ENCODE measurements at places on chromosomes 12 and 14.
A peak's percentile ranks its signal among the peaks of the same experiment; 100 is the strongest.

DNA sequence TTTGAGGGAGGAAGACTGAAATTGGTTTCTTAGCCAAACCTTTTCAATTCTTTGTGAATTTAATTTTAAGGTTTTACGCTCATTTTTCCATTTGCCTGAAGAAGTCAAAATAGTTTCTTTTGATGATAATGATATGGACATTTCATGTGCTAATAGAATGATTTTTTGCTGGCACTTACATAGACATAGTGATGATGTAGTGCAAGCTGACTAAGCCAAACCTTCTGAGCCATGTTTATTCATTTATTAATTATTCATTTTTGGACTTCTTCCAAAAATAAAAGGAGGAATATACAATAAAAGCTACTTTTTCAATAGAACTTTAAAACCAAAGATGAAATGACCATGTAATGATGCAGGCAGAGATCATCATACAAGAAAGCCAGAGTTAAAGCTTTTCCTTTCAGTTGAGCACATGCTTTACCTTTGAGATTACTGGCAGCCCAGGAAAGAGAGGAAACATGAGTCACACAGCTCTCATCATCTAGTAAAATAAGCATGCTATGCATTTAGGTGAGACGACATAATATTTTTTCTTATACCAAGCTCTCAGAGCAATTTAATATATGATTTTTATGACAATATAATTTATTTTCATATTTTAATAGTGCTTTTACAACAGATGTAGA lies 24.8 kb downstream of the KCNA1 start:
- no peak for DNase-seq

DNA sequence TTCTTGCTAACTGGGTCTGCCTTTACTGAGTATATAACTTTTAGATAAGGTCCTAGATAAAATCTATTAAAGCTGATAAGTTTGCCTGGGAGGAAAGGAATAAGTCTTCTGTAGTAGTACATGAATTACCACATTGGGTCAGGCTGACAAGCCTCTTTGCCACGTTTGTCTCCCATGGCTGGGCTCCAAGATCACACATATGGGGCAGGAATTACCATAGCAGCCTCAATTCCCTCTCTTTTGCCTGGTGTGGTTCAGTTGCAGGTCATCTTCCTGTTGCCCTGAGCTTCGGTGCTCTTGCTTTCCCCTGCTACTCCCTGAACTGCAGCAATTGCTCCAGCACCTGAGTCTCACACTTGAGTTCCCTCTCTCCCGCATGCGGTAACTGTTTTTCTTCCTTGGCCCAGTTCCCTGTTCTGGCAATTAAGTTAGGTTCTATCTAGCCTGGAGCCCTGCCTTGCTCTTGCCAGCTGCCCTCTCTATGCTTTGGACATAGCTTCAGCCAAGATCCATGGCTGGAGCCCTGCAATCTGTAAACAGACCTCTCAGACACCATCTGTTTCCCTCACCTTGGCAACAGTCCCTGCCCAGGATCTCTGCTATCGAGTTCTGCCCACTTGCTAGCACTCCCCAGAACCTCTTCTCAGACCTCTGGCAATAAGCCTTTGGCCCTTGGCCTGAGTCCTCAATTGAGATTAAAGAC lies 5.8 kb upstream of the GLT8D2 start:
- DNase-seq: peak; percentile 55

- peak; percentile 5 for DNase-seq
Observed at GRCh38 chr12:117144599-117144998, 45.4 kb upstream of the TESC start.

DNA sequence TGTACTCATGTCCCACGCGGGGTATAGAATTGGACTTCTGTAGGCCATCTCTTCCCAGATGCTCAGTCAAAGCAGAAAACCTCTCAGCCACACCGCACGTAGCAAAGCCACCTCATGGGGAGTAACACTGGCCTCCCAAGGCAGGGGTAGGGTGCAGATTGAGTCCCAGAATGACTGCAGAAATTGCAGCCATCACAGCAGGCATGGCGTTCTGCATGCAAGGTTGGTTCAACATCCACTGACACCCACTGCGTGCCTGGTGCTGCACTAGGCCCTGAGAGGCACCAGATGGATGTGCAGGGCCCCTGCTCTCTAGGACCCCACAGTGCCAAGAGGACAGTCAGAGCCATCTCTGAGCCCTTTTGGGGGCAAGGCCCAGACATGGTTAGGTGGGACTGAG lies 39.9 kb downstream of the RAB35 start:
- peak; percentile 24 for DNase-seq

DNA sequence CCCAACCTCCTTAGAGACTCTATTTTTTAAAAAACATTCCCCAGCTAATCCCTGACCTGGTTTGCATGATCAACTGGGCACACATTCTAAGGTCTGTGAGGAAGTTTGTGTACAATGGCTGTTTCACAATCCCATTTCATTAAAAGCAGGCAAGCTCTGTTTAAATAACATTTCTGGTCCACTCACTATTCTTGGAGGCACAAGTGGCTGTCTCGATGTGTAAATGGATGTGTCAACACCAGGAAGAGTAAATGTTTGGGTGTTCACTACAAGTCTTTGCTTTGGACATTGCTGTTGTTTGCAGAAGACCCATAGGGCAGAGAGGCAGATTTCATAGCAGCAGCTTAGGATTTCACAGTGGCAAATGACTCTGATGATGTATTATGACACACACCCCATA lies 98.3 kb downstream of the PDZRN4 start:
- no peak for DNase-seq

- DNase-seq: no peak
Observed at GRCh38 chr14:39939023-39939422, 506.8 kb upstream of the FBXO33 start.

GRCh38 chr14:81091660-81092059 lies 129.1 kb downstream of the GTF2A1 start:
- no peak for DNase-seq

DNA sequence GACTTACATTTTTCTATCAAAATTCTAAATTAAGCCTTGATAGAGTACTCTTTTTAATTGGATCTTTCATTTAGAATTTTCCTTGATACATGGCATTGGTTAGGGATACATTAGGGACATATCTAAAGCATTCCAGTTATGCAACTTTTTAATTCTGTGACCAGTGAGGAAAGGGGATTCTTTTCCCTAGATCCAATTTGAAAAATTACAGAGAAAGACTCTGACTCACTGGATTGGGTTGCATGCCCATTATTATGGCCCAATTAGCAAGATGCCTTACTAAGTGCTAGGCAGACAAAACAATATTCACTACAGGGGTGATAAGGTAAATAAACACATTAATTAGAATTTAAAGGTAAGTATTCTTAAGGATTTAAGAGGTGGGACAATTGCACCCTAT lies 5.2 kb upstream of the RAD52 start:
- no peak for DNase-seq

DNA sequence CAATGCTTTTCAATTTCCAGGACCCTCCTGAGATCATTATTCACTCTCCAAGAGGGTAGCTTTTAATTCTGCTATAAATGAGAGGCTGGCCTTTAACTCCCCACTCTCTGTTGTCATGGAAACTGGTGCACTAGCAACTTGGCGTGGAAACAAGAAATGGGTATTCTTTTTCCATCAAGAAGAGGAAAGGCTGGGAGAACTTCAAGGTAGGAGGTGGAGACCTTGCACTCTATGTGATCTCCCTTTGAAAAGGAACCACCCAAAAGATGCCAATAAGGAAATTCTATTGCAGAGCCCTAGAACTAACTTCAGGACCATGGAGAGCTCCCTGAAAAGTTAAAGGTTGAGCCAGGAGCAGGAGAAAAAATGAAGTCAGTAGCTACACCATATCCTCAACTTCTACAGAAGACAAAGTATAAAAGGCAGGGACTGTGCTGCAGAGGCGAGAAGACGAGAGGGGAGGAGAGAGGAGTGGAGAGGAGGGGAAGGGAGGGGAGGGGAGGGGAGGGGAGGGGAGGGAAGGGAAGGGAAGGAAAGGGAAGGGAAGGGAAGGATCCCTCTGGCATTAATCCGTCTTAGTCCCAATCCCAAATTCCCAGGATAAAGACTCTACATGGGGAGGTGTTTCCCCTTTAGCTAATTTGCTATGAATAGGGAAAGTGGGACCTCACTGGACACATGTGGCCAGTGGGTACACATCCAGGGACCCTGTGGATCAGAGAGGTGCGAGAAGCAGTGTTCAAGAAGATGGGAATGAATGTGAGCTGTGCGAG lies 46.7 kb upstream of the FICD start:
- DNase-seq: no peak

DNA sequence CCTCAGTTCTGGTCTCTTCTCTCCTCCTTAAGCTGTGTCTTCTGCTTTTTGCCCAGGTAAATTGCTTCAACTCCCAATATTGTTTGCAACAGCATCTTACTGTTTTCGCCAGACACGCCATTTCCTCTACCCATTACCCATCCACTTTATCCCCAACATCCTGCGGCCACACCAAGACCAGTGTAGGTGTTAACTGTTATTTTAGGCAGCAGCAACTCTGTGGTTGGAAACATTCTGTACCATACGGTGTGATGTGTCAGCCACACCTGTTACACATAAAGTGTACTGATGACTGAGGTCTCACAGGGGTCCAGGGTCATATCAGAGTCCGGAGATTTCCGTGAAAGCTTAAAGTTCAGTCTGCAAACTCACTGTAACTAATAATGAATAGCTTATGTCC lies 21.8 kb upstream of the KLRD1 start:
- no peak for DNase-seq

- peak; percentile 87 for DNase-seq
Observed at GRCh38 chr14:67943947-67944346, 124.4 kb downstream of the RAD51B start.

DNA sequence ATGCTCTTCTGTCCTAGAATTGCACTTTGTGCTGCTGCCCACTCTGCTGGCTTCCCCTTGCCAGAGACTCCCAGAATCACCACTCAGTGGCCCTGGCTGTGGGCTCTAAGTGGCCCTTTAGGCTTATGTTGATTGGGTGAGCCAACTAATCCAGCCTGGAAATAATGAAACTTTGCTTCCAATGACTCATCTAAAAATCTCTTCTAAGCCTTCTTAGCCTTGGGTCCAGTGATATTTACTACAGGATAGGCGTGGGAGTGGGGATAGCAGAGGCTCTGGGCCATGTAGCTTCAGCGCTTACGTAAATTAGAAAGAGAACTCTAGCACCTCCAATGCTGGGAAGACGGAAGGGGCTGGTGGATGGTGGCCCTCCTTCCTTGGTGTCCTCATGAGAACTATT lies 137.9 kb downstream of the TTC8 start:
- DNase-seq: no peak

- DNase-seq: no peak
Observed at GRCh38 chr12:13156277-13156676, 40.2 kb upstream of the EMP1 start.

DNA sequence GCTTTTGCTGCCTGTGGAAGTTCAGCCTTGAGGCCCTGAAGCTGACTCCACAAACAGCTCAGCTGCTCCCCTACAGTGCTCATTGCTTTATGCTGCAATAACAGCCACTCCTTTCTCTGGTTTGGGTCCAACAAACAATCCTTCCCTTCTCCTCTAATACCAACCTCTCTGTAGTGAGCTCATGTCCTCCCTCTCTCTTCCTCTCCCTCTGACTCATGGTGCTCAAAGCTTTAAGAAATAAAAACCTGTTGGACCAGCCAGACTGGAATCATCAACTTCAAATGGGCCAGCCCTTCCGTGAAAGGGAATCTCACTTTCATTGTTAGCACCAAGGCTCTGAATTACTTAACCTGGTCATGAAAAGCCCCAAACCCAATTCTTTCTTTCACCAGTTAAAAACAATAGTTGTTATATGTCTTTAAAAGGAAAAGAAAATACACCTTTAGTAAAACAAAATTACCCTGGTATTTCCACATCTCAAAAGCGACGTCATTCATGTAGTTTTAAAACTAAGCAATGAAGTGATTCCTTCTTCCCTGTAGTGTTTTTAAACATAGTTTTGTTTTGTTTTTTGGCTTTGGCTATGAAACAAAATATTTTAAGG lies 126.4 kb downstream of the DUSP6 start:
- DNase-seq: no peak

GRCh38 chr14:65783576-65783975 lies 371.0 kb downstream of the FUT8 start:
- peak; percentile 12 for DNase-seq

GRCh38 chr12:118064608-118065007 lies 3.6 kb upstream of the WSB2 start:
- no peak for DNase-seq

DNA sequence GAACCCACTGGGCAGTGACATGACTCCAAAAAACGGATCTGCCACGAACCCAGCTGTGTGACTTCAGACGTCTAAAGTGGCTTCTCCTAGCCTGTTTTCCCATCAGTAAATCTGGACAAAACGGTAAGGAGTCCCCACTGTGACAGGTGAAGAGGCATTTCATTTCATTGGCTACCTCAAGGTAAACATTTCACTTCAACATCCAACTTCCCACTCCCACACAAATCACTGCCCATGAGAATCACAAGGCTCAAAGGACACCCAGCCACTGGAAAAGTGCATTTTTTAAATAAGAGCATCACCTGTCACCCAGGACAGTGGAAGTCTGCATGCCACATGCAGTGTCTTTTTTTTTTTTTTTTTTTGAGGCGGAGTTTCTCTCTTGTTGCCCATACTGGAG lies 27.9 kb downstream of the HSP90AA1 start:
- DNase-seq: no peak

GRCh38 chr14:22819151-22819988 lies 4.1 kb upstream of the SLC7A7 start:
- no peak for DNase-seq

DNA sequence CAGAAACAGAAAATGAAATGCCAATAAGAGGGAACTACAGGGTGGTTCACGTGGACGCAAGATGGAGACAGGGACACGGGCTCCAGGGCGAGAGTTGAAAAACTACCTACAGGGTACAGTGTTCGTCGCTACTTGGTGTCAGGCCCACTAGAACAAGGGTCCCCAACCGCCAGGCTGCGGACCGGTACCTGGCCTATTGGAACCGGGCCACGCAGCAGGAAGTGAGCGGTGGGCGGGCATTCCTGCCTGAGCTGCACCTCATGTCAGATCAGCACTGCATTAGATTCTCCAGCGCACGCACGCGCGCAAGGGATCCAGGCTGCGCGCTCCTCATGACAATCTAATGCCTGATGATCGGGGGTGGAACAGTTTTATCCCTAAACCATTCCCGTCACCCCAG lies 14.8 kb downstream of the INF2 start:
- no peak for DNase-seq

DNA sequence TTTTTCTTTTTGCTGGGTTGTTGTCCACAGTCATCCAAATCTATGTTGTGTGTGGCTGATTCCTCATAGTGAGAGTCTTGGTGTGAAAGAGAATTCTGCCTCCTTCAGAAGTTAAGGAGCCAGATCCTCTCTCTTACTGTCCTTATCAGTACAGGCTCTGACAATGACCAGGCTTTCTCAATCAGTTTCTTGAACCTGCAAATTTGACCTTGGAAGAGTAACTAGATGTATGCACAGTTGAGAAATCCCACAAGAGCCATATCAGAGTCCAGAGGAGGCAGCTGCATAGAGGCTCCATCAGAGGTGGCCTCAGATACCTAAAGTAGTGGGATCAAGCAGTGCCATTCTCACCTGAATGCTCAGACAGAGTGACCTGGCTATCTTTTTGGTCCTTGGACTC lies 5.5 kb upstream of the GALC start:
- DNase-seq: no peak

GRCh38 chr14:39680777-39681176 lies 248.5 kb upstream of the FBXO33 start:
- no peak for DNase-seq

Measured in adrenal gland (tissue), 19 donors.